Activated naive CD8-positive, alpha-beta T cell treated with anti-CD3 and anti-CD28 coated beads for 36 hours (primary cell): ENCODE measurements at places on chromosomes 4 and X. TPM values are rescaled to one million over a fixed set of nuclear protein-coding genes. Genes with fewer than 3 reads are reported as not detected.

OCRL gene
- total RNA-seq, result 3.9 TPM

DOK7 gene
- total RNA-seq, result not detected

TIGD2 gene
- total RNA-seq, result 3.6 TPM

BGN gene
- not detected for total RNA-seq

RTL9 gene
- total RNA-seq, result not detected

OPN1LW gene
- total RNA-seq, result not detected

PQBP1 gene
- 85.7 TPM for total RNA-seq

TMPRSS11B gene
- total RNA-seq, result not detected

PCDH7 gene
- not detected for total RNA-seq

DNA sequence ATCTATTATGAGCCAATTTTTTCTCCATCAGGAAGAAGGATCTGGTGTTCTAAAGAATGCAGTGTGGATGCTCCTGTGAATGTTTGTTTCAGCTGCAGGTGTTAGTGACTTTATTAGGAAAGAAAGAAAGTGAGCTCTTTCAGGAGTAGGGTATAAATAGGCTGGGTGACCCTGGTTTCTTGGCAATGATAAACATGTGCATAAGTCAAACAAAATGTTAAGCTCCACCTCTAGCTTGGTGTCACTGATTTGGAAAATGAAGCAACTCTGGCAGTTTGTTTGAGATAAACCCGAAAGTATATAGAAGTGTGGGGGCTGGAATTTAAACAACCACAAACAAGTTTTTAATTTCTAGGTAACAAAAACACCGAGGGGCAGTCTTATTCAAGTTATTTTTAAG is 152.3 kb downstream of the COL4A6 start:
- no peak for DNase-seq
- no peak overlapping the region for H3K4me3 ChIP-seq
- peaks cover 3% of the 10 kb centered on the region for H3K27me3 ChIP-seq

DNA sequence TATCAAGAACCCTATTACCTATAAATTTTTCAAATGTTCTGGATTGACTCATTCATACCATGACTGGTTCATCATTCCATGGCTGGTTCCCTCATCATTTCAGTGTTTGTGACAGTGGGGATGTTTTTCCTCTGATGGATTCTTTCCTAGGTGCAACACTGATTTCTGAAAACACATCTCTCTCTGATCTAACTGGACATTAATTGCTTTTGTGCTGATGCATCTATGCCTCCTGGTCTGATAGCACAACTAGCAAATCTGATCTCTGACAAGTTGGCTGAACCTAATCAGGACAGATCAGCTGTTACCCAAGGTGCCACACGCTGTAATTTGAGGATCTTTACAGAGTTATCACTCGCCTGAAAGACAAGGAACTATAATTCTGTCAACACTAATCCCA is 140.2 kb downstream of the LDB2 start:
- H3K27ac ChIP-seq, result no peak overlapping the region
- no peaks in the 10 kb centered on the region for H3K4me1 ChIP-seq
- no peak for DNase-seq
- no peak overlapping the region for H3K4me3 ChIP-seq
- H3K27me3 ChIP-seq, result no peaks in the 10 kb centered on the region
- H3K36me3 ChIP-seq, result no peaks in the 10 kb centered on the region

GRCh38 chr4:147755561-147756295 is 23.8 kb downstream of the ARHGAP10 start:
- H3K36me3 ChIP-seq, result peaks cover 4% of the 10 kb centered on the region
- no peak for DNase-seq
- peaks cover 4% of the 10 kb centered on the region for H3K4me1 ChIP-seq
- H3K27me3 ChIP-seq, result no peaks in the 10 kb centered on the region

GRCh38 chrX:53312946-53313727 is 31.8 kb upstream of the IQSEC2 start:
- H3K36me3 ChIP-seq, result no peaks in the 10 kb centered on the region
- peaks cover 8% of the 10 kb centered on the region for H3K27me3 ChIP-seq
- no peak overlapping the region for H3K4me3 ChIP-seq

DNA sequence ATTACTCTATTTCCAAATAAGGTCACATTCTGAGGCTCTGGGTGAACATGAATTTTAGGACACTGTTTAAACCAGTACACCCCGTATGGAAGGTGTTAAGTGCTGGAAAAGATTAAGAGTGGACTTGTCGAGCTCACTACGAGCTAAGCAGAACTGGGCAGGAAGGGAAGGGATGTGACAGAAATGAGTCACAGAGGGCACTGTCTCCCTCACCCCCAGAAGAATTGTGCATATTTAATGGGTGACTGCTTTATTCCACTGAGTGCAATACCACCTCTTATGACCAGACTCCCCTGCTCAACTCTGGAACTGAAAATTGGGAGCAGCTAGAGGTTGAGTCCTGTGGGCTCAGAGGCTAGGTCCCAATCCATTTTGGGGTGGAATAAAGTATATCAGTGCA is 187.4 kb upstream of the RPS6KA3 start:
- H3K36me3 ChIP-seq, result peaks cover 3% of the 10 kb centered on the region
- peak; percentile 26 for DNase-seq
- H3K4me3 ChIP-seq, result no peak overlapping the region
- H3K4me1 ChIP-seq, result peaks cover 36% of the 10 kb centered on the region
- H3K27ac ChIP-seq, result peak overlapping the region; percentile 73

- H3K36me3 ChIP-seq, result no peaks in the 10 kb centered on the region
- H3K4me1 ChIP-seq, result no peaks in the 10 kb centered on the region
- peaks cover 27% of the 10 kb centered on the region for H3K27me3 ChIP-seq
- no peak for DNase-seq
- H3K4me3 ChIP-seq, result no peak overlapping the region
Observed at GRCh38 chr4:112896609-112897190, 152.8 kb upstream of the ANK2 start.

- no peaks in the 10 kb centered on the region for H3K27me3 ChIP-seq
- H3K27ac ChIP-seq, result no peak overlapping the region
- H3K36me3 ChIP-seq, result no peaks in the 10 kb centered on the region
Observed at GRCh38 chrX:131317326-131317725, 28.2 kb upstream of the IGSF1 start.

- no peak overlapping the region for H3K27ac ChIP-seq
- H3K4me3 ChIP-seq, result peak overlapping the region; percentile 77
- peaks cover 3% of the 10 kb centered on the region for H3K36me3 ChIP-seq
- peak; percentile 56 for DNase-seq
Observed at GRCh38 chr4:112523008-112523721, 7.2 kb upstream of the NEUROG2 start.

DNA sequence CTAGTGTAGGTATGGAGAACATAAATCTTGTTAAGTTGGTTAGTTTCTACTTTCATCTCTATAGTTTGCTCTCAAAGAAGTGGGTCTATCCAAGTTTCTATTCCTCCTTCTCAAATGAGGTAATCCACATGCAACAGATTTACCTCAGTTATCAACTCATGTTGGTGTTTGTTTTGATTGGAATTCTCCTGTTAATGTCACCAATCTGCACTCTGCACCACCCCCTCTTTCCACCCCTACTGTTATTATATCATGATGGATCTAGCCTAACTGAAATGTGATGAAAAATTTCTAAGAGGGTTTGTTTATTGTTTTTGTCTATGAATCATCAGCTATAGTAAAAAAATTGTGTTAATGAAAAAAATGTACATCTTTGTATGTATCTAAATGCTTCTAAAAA is 66.1 kb downstream of the AGTR2 start:
- no peak overlapping the region for H3K4me3 ChIP-seq
- H3K27ac ChIP-seq, result no peak overlapping the region
- H3K36me3 ChIP-seq, result no peaks in the 10 kb centered on the region

DNA sequence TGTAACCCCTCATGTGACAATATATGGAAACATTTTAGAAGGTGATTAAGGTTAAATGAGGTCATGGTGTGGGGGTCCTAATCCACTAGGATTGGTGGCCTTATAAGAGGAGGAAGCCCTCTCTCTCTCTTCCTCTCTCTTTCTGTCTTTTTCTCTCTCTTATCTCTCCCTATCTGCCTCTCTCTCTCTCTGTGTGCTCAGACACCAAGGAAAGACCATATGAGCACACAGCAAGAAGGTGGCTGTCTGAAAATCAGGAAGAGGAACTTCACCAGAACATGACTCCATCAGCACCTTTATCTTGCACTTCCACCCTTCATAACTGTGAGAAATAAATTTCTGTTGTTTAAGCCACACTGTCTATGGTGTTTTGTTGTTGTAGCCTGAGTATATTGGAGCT is 1472.2 kb downstream of the PCDH7 start:
- no peak overlapping the region for H3K4me3 ChIP-seq
- no peak for DNase-seq
- no peaks in the 10 kb centered on the region for H3K27me3 ChIP-seq
- no peaks in the 10 kb centered on the region for H3K36me3 ChIP-seq

- no peak overlapping the region for H3K27ac ChIP-seq
- H3K36me3 ChIP-seq, result no peaks in the 10 kb centered on the region
- no peak for DNase-seq
Observed at GRCh38 chr4:24070117-24070516, 180.3 kb upstream of the PPARGC1A start.

DNA sequence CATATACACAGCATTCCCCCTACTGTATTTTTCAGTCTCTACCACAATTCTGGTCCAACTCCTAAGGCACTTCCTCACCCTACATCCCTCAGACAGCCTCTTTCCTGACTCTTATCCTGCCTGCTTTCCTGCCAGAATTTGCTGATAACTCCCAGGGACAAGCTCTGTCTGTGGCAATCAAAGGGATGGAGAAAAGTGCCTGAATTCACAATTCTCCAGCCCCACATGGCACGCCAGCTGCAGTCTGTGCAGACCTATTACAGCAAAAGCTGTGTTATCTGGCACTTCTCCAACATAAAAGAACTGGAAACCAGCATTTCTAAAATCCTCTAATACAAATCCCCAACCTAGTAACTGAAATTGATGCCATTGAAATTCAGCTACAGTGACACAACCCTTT is 404.8 kb downstream of the KLHL13 start:
- no peaks in the 10 kb centered on the region for H3K27me3 ChIP-seq
- H3K36me3 ChIP-seq, result no peaks in the 10 kb centered on the region
- no peak for DNase-seq
- H3K27ac ChIP-seq, result no peak overlapping the region

- no peaks in the 10 kb centered on the region for H3K36me3 ChIP-seq
- no peak overlapping the region for H3K4me3 ChIP-seq
- no peaks in the 10 kb centered on the region for H3K4me1 ChIP-seq
Observed at GRCh38 chr4:106762666-106763443, 273.3 kb downstream of the DKK2 start.

- peaks cover 22% of the 10 kb centered on the region for H3K4me1 ChIP-seq
- peaks cover 11% of the 10 kb centered on the region for H3K36me3 ChIP-seq
- no peaks in the 10 kb centered on the region for H3K27me3 ChIP-seq
- H3K4me3 ChIP-seq, result no peak overlapping the region
- no peak for DNase-seq
Observed at GRCh38 chrX:139823806-139824205, 109.0 kb downstream of the ATP11C start.

DNA sequence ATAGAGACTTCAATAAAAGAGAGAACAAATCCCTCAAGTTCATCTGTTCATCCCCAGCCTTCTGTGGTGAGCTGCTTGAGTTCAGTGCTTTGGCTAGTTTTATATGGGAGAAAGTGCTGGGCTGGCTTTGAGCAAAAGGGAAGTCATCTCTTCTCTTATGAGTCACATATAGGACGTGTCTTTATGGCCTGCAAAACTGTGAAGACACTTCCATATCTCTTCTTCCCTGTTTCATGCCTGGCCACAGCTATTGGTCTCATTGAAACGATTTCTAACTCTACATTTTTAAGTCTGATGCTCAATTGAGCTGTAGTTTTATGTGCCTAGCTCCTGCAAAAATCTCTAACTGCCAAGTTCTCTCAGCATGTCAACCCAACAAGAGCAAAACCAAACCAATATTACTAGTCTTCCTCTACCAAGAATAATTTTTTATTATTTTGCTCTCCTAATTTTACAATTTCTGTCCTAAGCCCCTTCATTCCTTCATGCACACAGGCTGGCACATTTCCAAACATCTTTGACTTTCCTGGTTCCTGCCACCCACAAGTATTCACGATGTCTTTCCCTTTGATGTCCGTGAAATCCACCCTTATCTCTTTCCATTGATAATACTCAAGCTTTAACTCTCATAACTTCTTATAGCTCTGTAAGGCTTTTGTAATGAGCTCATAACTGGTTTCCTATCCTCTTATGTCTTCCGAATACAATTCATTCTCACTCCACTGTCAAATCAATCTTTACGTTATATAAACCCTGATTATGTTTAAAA is 165.3 kb downstream of the BTC start:
- no peaks in the 10 kb centered on the region for H3K36me3 ChIP-seq
- H3K4me3 ChIP-seq, result no peak overlapping the region
- no peaks in the 10 kb centered on the region for H3K27me3 ChIP-seq
- no peak for DNase-seq
- H3K27ac ChIP-seq, result no peak overlapping the region

DNA sequence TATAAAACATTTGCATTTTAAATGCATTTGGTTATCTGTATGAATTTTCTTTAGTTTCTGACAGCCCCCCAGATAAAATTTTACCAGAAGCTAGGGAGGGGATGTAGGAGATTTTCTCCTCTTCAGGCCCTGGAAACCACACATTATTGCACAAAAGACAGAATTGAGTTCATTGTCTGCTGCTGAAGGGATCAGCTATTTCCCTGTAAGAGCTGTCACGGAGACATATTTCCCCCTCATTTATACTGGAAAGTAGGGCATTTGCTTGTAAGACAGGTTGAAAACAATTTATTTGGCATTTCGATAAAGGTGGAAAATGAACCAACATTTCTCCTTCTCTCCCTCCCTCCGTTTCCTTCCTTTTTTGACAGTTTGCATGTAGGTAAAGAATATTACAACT is 241.3 kb upstream of the LCORL start:
- H3K27me3 ChIP-seq, result peaks cover 19% of the 10 kb centered on the region
- H3K36me3 ChIP-seq, result no peaks in the 10 kb centered on the region
- no peak for DNase-seq
- H3K4me3 ChIP-seq, result no peak overlapping the region
- no peak overlapping the region for H3K27ac ChIP-seq
- H3K4me1 ChIP-seq, result no peaks in the 10 kb centered on the region

- no peak overlapping the region for H3K4me3 ChIP-seq
- H3K36me3 ChIP-seq, result no peaks in the 10 kb centered on the region
- H3K4me1 ChIP-seq, result no peaks in the 10 kb centered on the region
- no peak overlapping the region for H3K27ac ChIP-seq
- DNase-seq, result no peak
Observed at GRCh38 chr4:179750374-179750773, 2308.1 kb upstream of the AGA start.

DNA sequence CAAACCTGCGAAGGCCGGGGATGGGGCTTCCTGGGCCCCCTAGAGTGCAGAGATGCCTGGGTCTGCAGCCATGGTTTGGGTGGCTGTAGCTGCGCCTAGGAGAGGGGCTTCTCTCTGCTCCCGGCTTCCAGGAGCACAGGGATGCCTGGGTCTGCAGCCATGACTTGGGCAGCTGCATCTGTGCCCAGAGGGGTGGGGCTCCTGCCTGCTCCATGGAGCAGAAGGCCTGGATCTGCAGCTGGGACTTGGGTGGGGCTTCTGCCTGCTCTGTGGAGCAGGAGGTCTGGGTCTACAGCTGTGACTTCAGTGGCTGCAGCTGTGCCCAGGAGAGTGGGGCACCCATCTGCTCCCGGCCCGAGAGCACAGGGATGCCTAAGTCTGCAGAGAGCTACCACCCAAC is 20.8 kb downstream of the SPON2 start:
- H3K4me1 ChIP-seq, result no peaks in the 10 kb centered on the region
- peaks cover 2% of the 10 kb centered on the region for H3K36me3 ChIP-seq
- H3K27me3 ChIP-seq, result peaks cover 8% of the 10 kb centered on the region
